SJCRH30 (cell line): ENCODE measurements at places on chromosomes 3 and 15. TPM values are rescaled to one million over a fixed set of nuclear protein-coding genes. Genes with fewer than 3 reads are reported as not detected.

DNA sequence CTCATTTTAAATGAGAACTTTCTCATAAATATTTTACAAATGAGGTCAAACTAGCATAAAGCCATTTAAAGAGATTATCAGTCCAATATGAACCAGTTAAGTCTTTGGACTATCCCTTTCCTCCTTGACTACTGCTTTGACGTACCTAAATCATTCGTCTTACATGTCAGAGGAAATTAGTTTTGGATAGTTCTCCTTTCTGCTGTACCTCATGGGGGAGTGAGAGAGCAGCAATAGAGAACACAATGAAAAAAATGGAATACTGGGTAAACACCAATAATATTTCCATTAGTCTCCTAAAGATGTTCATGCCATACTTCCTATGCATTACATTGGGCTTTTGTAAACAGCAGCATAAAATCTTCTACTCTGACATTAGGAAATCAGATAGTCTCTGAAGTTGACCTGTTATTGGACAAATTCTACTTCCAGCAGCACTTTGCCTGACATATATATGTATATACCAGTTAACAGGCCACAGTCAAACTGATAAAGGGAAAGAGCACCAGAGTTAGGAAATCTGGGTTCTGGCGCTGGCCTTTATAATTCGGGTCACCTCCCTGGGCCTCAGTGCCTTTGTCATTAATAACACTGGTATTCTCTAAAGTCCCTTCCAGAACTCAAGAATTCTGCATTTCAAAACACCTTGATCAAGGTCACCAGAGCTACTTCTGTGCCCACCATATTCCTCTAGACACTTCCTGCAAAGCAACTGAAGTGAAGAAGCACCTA, 26.8 kb downstream of the TIMMDC1 start:
- H3K27ac ChIP-seq: no peak overlapping the region
- H3K36me3 ChIP-seq: peaks cover 16% of the 10 kb centered on the region
- peak; percentile 9 for DNase-seq

DNA sequence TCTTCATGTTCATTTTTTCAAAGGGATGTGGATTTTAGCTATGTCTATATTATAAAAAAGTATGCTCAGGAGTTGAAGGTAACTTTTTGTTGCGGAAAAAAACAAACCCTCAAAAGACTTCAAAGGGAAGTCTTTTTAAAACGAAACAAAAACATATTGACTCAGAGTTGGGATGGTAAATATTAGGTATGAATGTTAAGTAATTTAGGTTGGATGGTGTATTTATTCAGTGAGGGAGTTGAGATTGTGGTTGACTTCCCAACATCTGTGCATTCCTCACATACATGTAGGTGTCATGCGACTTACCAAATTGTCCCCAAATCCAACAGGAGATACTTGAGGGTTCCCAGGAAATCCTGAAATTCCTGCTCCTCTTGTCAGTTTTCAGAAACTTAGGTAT, 32.7 kb upstream of the PLSCR5 start:
- no peaks in the 10 kb centered on the region for H3K27me3 ChIP-seq
- peak; percentile 35 for DNase-seq
- H3K4me3 ChIP-seq: no peak overlapping the region
- H3K4me1 ChIP-seq: peaks cover 40% of the 10 kb centered on the region
- no peak overlapping the region for H3K27ac ChIP-seq

Gene PRTG
- total RNA-seq: 43.5 and 50.3 TPM in 2 replicates

Gene GNB5
- total RNA-seq: 38.3 and 38.9 TPM in 2 replicates

DNA sequence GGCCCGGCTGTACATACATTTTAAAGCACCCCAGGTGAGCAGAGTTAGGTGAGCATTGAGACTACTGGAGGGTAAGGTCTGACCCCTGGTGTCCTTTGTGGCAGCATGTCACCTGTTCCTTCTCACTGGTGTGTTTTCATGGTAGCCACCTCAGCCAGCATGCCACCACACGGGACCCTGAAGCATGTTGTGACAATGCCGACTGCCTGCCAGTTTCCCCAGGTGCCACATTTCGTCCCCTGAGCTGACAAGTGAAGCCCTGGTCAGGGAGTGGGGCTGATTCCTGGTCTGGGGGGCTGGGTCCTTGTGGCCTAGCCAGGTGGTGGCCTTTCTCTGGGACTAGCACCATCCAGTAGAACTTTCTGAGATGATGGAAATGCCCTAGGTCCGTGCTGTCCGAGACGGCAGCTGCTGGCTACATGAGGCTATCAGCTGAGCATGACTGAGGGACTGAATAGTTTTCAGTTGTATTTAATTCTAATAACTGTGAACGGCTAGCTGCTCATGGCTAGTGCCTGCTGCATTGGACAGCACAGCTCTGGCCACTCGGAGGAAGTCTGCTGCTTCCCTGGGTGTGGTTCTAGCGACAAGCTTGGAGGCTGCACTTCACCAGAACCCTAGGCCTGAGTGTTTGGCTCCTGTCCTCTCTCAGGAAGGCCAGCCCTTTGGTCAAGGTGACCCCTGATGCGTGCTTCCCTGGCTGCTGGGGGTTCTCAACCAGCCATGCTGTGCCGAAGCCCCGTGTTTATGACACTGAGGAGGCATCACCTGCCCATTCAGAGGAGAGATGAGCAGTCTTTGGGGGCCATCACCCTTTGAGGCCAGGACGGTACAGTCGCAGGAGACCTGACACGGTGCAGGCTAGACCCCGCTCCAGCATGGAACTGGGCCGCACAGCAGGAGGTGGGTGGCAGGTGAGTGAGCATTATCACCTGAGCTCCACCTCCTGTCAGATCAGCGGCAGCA, 3.9 kb downstream of the C3orf22 start:
- no peaks in the 10 kb centered on the region for H3K4me1 ChIP-seq
- H3K36me3 ChIP-seq: no peaks in the 10 kb centered on the region
- H3K27ac ChIP-seq: no peak overlapping the region
- H3K4me3 ChIP-seq: no peak overlapping the region

Gene CA12
- total RNA-seq: 0.57 and 0.94 TPM in 2 replicates

Gene SPINK8
- not detected in 2 replicates for total RNA-seq

GRCh38 chr3:161508852-161509477, 12.4 kb downstream of the OTOL1 start:
- no peak overlapping the region for H3K4me3 ChIP-seq
- no peak for DNase-seq
- H3K27me3 ChIP-seq: no peaks in the 10 kb centered on the region
- no peak overlapping the region for H3K27ac ChIP-seq

Gene TGM4
- total RNA-seq: not detected in 2 replicates

- no peaks in the 10 kb centered on the region for H3K36me3 ChIP-seq
- H3K4me1 ChIP-seq: no peaks in the 10 kb centered on the region
- H3K4me3 ChIP-seq: no peak overlapping the region
- no peak for DNase-seq
- H3K27me3 ChIP-seq: no peaks in the 10 kb centered on the region
These were observed 402.9 kb downstream of the TBL1XR1 start for GRCh38 chr3:176794406-176794805.

Gene PATL2
- 0.20 TPM in 1 of 2 replicates, not detected in the other for total RNA-seq

DNA sequence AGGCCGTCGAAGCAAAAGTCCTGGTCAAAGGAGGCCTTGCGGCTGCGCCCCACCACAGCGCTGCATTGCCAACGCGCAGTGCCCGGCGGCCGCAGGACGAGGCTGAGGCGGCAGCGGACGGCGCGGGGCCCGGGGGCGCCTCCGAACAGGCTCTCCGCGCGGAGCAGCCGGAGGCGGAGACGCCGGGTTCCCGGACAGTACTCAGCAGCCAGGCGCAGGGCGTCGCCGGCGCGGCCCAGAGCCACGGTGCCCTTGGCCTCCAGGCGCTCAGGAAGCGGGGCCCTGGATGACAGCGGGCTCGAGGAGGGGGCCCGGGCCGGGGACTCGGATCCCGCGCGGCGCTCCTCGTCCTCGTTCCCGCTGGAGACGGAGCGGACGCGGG, 1.1 kb downstream of the C2CD4B start:
- no peaks in the 10 kb centered on the region; the same call in 1 of the 2 replicates for H3K27me3 ChIP-seq
- H3K4me3 ChIP-seq: no peak overlapping the region
- H3K36me3 ChIP-seq: no peaks in the 10 kb centered on the region
- no peak for DNase-seq
- H3K27ac ChIP-seq: no peak overlapping the region
- H3K4me1 ChIP-seq: no peaks in the 10 kb centered on the region

Gene CHRFAM7A
- 4.3 and 5.9 TPM in 2 replicates for total RNA-seq

- no peak overlapping the region for H3K4me3 ChIP-seq
- no peaks in the 10 kb centered on the region for H3K27me3 ChIP-seq
- H3K27ac ChIP-seq: no peak overlapping the region
These were observed 15.4 kb downstream of the ZNF148 start for GRCh38 chr3:125359700-125360099.

Gene PDIA3
- 204 and 229 TPM in 2 replicates for total RNA-seq

DNA sequence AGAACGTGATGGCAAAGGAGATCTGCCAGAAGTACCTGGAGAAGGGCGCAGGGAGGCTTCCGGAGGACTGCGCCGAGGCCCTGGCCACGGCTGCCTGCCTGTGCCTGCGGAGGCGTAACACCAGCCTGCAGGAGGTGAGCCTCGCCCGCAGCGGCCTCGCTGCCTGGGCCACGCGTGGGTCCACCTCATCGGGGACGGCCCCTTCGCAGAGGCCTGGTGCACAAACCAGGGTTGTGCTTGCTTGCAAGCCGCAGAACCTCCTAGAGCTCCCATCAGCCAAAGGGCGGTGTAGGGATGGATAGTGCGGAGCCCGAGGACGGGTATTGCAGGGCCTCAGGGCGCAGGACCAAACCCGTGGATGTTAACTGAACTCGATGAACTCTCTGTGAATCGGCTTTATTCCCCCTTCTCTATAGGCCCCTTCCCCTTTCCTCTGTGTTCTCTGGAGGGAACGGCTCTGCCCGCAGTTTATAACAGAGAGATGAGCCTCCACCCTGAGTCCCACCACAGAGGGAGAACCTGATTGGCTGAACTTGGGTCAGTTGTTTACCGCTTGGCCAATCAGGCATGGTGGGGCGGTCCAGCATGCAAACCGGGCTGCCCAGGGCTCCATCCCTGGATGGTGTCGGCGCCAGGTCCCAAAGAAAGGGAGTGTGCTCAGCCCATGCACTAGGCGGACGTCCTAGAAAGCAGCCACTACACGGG, 13.6 kb upstream of the TATDN2 start:
- DNase-seq: peak; percentile 93
- peak overlapping the region; percentile 46 for H3K4me3 ChIP-seq
- no peaks in the 10 kb centered on the region for H3K27me3 ChIP-seq
- H3K27ac ChIP-seq: no peak overlapping the region
- H3K36me3 ChIP-seq: 0 out of 2 replicates have a peak, but pooled peaks cover 3% of the 10 kb centered on the region

Gene CTDSPL
- total RNA-seq: 6.7 and 7.7 TPM in 2 replicates

DNA sequence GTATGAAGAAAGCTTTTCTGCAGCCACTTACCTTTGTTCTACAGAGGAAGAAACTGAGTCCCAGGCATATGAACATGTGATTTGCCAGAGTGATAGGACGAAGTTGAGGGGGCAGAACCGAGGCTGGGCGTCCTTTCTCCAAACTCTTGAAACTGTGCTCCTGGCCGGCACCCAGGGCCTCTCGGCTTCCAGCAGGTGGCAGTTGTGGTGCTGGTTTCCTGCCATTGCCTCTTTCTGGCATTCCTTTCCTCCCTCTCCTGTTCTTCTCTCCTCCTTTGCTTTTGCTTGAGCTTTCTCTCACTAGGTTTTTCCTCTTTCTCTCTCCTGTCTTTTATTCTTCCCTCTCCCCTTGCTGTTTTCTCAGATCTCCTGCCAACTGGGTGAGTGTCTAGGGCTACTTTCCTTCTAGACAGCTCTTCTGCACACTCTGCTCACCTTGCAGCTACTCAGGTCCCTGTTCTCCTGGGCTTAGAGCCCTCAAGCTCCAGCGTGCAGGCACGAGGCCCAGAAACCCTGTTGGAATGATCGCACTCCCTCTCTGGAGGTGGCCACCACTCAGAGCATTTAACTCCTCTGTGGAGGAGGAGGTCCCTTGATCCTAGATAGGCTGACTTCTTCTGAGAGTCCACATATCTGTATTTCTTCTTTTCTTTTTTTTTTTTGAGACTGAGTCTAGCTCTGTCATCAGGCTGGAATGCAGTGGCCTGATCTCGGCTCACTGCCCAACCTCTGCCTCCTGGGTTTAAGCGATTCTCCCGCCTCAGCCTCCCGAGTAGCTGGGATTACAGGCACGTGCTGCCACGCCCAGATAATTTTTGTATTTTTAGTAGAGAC, 26.2 kb downstream of the TRAK1 start:
- H3K4me3 ChIP-seq: no peak overlapping the region
- no peak overlapping the region for H3K27ac ChIP-seq
- H3K27me3 ChIP-seq: no peaks in the 10 kb centered on the region
- peak; percentile 8 for DNase-seq

Gene CCR8
- total RNA-seq: not detected in 2 replicates

GRCh38 chr3:191300422-191300821, 28.8 kb upstream of the CCDC50 start:
- no peak overlapping the region for H3K27ac ChIP-seq
- no peaks in the 10 kb centered on the region for H3K36me3 ChIP-seq
- H3K27me3 ChIP-seq: no peaks in the 10 kb centered on the region
- no peak for DNase-seq

Gene PLSCR5
- total RNA-seq: not detected in 2 replicates

- H3K27ac ChIP-seq: no peak overlapping the region
- H3K4me3 ChIP-seq: no peak overlapping the region
- no peak for DNase-seq
- no peaks in the 10 kb centered on the region for H3K36me3 ChIP-seq
These were observed 271.4 kb downstream of the SQOR start for GRCh38 chr15:45906230-45906629.

DNA sequence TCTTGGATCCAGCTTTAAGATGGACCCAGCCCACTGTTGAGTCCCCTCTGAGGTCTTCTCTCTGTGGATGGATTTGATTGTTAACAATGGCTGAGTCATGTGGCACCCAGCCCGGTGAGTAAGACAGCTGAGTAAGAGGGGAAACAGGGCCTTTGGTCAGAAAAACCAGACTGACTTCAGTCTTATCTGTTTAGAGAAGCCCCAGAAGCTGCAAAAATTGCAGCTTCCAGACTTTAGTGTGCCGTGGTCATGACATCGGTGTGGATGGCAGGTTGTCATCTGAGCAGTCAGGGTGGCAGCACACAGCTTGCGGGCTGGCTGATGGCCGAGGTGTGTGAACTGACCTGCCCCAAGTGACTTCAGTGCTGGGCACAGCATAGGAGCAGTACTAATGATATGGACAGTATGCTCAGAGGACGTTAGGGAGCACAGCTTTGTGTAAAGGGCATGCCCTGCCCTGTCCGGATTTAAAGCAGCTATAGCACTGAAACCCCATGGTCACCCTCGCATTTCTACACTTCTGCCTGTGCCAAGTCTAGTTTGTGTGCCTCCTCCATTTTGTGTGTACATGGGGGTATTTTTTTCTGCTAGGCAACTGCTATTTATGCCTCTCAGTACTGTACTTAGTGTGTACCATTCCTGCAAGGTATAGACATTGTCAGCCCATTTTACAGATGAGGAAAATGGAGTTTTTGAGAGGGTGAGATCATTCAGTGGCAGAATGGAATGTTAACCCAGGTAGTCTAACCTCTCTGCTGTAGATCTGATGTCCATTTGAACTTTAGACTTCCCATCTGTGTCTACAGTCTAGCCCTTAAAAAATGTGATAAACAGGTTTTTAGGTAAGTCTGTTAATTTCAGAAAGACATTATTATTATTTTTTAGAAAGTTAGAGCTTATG, 44.4 kb downstream of the FLNB start:
- no peaks in the 10 kb centered on the region for H3K27me3 ChIP-seq
- no peaks in the 10 kb centered on the region for H3K36me3 ChIP-seq
- H3K4me3 ChIP-seq: no peak overlapping the region
- peak overlapping the region; percentile 55 for H3K27ac ChIP-seq
- H3K4me1 ChIP-seq: peaks cover 27% of the 10 kb centered on the region

- H3K4me3 ChIP-seq: no peak overlapping the region
- no peak overlapping the region for H3K27ac ChIP-seq
- no peaks in the 10 kb centered on the region for H3K4me1 ChIP-seq
- H3K27me3 ChIP-seq: no peaks in the 10 kb centered on the region
These were observed 10.9 kb upstream of the PIGZ start for GRCh38 chr3:196979545-196979944.
